ENCODE measurements at places on chromosomes 3 and 15.

GRCh38 chr3:174618368-174619080, 240.6 kb upstream of the NAALADL2 start:
- no peak for DNase-seq

DNA sequence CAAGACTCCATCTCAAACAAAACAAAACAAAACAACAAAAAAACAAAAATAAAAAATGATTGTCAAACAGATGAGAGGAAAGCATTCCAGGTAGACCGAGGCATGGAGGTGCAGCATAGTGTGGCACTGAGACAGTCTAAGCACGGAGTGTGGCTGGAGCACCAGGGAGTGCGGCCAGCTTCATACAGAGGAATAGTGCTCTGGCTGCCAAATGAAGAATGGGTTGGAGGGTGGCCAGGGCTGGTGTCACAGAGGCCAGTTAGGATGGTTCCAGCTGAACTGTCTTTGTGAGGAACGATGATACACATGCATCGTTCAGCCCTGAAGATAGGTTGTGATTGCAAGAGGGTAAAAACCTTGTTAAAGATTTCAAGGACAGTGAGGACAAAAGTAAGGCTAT, 28.3 kb downstream of the MITF start:
- DNase-seq: no peak

GRCh38 chr3:34261001-34261385, 462.6 kb downstream of the PDCD6IP start:
- no peak for DNase-seq

DNA sequence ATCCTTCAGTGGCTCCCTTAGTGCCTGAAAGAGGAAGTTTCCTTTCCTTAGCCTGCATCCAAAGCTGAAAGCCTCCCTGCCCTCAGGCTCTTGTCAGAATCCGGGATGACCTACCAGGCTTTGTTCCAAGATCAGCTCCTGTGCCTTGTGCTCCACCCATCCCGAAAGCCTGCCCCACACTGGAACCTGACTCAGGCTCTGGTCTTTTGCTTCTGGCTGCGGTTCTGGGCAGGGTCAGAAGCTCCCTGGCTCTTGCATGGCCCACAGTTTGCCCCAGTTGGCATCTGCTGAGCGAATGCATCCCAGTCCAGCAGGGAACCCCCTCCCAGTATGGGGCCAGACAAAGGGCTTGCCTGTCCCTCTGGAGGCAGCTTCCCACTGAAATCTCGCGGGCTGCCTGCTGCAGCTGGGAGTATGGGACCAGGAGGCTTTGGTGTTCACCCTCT, 25.9 kb upstream of the KIF23 start:
- DNase-seq: no peak

DNA sequence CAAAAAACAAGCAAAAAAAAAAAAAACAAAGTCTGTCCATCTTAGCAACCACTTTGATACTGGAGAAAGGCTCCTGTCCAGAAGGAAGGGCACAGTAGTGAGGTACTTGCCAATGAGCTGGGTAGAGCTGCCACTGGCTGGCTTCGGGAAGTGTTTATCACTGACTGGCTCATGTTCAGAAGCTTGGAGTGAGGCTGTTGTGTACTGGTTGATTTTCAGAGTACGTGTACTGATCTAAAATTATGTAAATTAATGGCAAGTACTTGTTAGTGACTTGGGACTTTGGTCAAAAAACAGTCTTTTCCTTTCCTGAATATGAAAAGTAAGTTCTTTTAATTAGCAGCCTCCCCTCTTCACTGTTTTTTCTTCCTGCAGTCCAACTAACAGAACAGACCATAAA, 979 bp upstream of the ZNF621 start:
- DNase-seq: no peak

- DNase-seq: no peak
Measured at GRCh38 chr15:80699981-80700380, 4.9 kb downstream of the ABHD17C start.

DNA sequence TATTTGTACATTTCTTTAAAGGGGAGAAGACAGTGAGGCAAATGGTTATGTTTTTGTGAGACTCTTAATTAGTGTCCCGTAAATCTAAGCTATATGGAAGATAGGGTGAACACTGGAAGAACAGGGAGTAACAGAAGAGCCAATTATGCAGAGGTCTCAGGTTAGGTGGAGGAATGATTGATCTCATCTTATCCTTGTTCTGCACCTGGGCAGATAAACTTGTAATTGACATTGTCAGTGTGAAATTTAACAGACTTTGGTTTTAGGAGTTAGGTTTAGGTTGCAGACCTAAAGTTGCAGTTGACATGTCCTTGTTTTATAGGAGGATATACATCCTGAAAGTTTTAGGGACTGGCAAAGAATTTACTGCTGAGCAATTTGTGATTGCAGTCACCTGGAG, 3.1 kb upstream of the TWF2 start:
- no peak for DNase-seq

GRCh38 chr3:123793425-123793824, 90.7 kb downstream of the MYLK start:
- DNase-seq: no peak

GRCh38 chr15:29913528-29914135, 91.4 kb upstream of the TJP1 start:
- DNase-seq: no peak

GRCh38 chr3:45188719-45189659, 37.1 kb downstream of the TMEM158 start:
- no peak for DNase-seq

GRCh38 chr3:108820586-108820985, 2.0 kb upstream of the TRAT1 start:
- no peak for DNase-seq

Data from NCI-H460 (cell line).